ENCODE measurements at places on chromosomes 7 and 10.

DNA sequence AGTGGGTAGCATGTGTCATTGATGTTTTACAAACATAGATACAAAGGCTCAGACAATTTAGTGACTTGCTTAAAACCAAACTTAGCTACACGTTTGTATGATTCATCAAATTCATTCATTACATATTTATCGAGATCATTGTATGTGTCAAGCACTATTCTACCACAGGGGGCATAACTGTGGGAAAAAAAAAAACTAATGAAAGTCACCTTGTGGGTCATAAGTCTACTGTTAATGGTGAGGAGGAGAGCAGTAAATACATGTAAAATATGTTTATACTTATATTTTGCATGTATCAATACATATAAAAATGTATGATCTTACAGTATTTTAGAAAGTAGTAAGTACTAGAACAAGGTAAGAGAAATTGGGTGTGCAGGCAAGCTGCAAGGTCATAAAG is 933.8 kb downstream of the IPMK start:
- no peak for DNase-seq

GRCh38 chr10:16195178-16195769 is 241.5 kb upstream of the PTER start:
- no peak for DNase-seq

DNA sequence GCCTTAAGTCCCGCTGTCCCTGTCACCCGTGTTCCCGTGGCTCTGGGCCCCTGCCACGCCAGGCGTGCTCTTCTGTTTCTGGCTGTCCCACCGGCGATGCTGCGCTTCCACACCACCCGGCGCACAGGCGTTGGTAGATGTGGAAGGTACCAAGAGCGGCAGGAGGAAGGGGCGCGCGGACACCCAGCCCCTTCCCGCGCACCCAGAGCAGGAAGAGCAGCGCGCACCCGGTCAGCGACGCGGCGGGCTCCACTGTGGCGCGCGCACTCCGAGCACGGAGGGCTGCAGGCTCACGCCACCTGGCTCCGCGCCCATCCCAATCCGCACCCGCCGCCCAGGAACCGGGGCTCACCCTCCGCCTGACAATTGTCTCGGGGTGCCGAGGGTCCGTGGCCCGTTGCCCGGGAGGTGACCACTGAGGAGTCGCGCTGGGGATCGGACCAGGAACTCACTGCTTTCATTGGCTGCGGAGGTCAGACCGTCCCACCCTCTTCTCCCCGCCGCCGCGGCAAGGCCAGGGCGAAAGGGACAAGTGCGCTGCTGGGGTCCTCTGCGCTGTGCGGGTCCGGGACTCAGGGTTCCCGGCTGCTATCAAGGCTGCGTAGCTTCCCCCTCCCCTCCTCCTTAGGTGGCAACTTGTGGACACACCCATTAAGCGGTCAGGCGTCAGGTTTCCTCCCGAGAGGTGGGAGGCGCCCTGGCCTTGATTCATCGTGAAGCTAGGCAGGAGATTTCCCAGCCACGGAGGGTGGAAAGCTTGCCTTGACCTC is 121.6 kb upstream of the ZNF92 start:
- DNase-seq: no peak

- no peak for DNase-seq
Observed at GRCh38 chr10:59079386-59080226, 96.8 kb upstream of the PHYHIPL start.

GRCh38 chr7:142709921-142710320 is 39.4 kb upstream of the PRSS1 start:
- no peak for DNase-seq

GRCh38 chr10:132114953-132115520 is 49.3 kb downstream of the JAKMIP3 start:
- no peak for DNase-seq

DNA sequence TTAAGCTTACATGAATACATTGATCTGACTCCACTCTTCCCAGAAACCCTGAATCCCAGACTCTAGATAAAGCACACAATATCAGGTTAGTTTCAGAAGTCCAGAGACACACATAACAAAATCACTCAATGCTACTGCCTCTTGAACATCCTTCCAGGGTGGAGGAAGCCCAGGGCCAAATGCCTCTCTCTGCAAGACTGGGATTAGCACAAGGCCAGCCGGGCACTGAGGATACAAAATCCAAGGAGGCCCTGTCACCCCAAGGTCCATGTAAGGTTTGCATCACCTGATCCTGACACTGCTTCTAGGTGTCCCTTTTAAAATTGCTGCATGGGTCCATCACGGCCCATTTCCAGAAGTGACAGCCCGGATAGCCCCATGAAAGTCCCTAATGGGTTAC is 2.6 kb upstream of the PLXNA4 start:
- DNase-seq: no peak

DNA sequence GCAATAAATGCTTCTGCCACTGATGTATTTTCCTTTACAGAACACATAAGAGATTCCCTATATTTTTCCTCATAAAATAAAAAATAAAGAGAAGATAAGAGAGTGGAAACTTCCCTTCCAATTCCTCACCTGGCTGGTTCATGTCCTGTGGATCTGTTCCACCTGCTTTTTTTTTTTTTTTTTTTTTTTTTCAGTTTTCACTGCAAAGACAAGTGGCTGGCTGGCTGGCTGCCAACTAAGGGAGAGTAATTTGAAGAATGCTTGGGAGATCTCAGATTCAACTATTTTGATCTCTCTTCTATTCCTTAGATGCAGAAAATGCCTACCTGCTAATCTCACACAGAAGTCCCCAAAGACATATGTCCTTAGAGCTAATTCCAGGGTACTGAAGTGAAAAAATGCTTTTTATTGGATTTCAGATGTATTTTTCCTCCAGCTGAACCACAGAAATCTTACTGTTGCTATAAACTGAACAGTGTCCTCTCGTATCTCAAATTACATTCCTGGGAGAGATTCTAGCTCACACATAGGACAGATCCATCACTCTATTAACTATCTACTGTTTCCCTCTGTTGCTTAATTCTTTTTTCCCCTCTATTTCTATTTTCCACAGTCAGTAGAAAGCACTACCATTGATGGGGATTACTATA is 120.8 kb downstream of the NRCAM start:
- DNase-seq: no peak

DNA sequence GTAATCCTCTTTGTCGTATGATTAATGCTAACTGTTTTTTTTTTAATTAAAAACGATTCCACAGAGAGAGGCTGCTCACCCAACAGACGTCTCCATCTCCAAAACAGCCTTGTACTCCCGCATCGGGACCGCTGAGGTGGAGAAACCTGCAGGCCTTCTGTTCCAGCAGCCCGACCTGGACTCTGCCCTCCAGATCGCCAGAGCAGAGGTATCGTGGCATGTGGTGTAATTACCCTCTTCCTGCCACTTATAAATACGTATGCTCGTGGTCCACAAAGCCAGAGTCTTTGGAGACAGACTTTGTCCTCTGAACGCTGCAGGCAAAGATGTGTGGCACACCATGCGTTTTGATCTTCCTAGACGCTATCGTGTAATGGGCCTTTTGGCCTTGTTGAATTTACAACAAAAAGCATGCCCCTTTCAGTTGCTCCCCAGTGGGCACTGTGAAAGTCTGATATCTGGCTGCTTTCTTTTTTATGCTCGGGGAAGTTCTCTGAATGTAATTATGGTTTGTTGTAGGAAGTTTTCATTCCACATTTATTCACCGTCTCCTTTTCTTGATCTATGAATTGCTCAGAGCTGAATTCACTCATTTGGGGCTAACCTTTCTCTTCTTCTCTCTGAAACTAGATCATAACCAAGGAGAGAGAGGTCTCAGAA is 33.6 kb upstream of the BTBD16 start:
- DNase-seq: no peak

- no peak for DNase-seq
Observed at GRCh38 chr7:1432411-1433082, 26.7 kb downstream of the MICALL2 start.

- DNase-seq: no peak
Observed at GRCh38 chr7:156147104-156147503, 334.8 kb upstream of the SHH start.

- no peak for DNase-seq
Observed at GRCh38 chr7:117582219-117582704, 102.4 kb downstream of the CFTR start.

DNA sequence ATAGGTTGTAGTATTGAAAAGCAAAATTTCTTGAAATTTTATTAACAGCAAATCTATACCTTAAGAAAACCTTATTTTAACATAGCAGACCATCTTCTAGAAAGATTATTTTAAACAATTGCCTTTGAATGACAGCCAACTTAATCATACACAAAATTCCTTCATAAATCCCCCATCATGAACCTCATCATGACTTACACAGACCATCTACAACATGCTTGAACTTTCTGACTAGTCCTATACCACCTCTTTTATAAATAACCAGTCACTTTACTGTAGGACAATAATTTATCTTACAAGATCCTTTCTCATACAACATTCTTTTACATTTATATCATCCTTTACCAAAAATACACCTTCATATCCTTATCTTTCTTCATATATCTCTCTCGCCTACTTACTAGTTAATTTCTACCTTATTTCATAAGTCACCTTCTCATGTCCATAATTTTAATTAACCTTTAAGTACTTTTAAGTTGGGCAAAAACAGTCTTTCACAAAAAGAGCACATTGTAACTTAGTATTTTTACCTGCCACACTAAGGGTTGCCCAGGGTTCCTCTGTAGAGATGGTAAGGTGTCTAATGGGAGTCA is 16.6 kb upstream of the PTN start:
- no peak for DNase-seq

DNA sequence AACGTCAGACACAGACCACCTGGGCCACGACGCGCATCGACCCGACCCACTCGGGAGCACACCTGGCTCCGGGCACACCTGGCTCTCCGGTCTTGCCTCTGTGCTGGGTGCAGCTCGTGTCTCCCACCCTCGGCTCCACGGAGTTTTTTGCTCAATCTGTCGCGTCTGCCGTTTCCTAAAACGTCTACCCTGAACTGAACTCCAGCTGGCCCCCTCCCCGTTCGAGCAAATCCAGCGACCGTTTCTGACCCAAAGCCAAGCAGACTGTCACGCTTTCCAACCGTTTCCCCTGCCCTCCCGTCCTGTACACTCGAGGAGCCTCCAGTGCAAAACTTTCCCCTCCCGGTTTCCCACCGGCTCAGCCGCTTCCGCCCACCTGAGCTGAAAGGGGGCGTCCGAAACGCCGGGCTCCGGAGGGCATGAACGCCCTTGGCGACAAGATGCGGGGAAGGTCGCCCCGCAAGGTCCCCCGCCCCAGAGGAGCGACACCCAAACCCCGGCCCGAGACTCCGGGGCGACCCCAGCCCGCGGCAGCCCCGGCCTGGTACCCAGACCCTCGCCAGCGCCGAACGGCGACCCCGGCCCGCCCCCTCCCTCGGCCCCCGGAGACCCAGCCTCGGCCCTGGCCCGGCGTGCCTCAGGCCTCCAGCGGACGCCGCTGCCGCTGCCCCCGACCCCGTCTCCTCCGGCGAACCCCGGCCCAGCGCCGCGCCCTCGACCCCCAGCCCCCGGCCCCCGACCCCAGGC is 557 bp downstream of the CYTH3 start:
- no peak for DNase-seq

DNA sequence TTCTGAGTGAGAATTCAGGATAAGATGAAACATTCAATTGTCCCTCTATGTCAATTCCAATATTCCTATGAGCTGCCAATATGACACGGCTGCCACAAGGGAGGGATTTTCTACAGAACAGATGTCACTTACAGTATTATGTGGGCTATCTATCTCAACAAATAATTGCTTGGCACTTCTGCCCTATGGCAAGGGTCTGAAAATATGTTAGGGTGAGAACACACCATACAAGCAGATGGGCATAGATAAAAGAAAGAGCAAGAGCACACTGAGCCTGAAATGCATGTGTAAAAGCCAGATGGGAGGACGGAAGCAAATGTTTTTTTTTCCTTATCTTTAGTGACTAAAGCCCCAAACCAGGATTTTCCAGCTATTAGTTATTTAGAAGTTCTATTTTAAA is 70.1 kb upstream of the TFEC start:
- no peak for DNase-seq

- no peak for DNase-seq
Observed at GRCh38 chr10:43221419-43222209, 45.3 kb downstream of the RASGEF1A start.

- DNase-seq: no peak
Observed at GRCh38 chr7:81173766-81174281, 255.0 kb upstream of the SEMA3C start.

- no peak for DNase-seq
Observed at GRCh38 chr10:96743988-96744585, 23.8 kb upstream of the PIK3AP1 start.

DNA sequence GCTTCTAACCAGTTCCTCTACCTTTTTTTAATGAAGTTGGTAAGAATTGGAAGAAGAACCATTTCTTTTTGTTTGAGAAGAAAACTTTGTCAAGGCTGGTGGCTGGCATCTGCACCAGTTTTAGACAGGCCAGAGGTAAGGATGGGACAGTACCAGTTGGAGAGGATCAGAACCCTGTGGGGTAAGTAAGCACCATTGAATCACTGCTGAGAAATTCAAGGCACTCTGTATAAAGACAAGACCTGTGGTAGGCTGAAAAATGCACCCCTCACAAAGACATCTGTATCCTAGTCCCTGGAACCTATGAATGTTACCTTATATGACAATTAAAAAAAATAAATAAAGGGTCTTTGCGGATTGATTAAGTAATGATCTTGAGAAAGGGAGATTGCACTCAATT is 166.7 kb upstream of the NRP1 start:
- no peak for DNase-seq

DNA sequence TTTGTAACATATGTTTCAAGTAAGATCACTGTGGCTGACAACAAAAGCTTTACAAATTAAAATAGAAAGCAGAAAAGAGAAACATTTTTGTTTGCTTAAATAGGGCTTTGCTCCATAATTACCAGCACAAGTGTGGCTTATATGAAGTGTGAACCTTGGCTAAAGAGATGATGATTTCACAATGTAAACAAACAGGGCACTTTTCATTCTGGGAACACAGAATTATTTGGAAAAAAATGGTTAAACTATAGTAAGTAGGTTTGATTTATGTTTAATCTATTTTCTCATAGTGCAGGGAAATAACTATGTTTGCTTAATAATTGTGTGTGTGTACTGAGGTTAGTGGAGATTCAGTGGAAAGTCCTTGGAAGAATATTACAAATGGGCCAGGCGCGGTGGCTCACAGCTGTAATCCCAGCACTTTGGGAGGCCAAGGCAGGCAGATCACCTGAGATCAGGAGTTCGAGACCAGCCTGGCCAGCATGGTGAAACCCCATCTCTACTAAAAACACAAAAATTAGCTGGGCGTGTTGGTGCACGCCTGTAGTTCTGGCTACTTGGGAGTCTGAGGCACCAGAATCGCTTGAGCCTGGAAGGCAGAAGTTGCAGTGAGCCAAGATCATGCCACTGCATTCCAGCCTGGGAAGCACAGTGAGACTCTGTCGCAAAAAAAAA is 19.1 kb upstream of the OTUD1 start:
- no peak for DNase-seq

- no peak for DNase-seq
Observed at GRCh38 chr7:141511676-141512396, 39.4 kb upstream of the AGK start.

- no peak for DNase-seq
Observed at GRCh38 chr7:158049271-158049670, 538.4 kb downstream of the PTPRN2 start.

DNA sequence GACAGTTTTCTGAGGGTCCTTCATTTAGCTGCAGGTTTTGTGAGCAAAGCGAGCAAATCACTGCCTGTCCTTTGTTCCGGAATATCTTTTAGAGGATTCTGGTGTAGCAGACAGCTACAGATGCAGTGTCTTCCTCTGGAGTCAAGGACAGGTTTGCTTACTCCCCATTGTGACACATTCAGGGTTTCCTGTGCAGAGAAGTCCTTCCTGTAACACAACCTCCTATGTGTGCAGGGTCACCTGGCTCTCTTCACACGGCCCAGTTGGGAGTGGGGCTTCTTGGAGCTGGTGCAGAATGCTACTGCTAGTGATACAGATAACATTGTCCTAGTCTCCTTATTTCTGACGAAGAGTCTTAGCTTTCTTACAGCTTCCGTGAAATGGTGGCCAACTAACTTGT is 47.9 kb downstream of the RBM33 start:
- DNase-seq: no peak
